Ureter (tissue), 1 donor: ENCODE measurements at places on chromosomes 7 and 10. TPM values are rescaled to one million over a fixed set of nuclear protein-coding genes. Genes with fewer than 3 reads are reported as not detected.

The PON2 gene
- total RNA-seq: 76.1 TPM

The SLC26A4 gene
- total RNA-seq: 1.4 TPM

The CPA2 gene
- total RNA-seq: not detected

The TYW1B gene
- total RNA-seq: 5.0 TPM

The SUN3 gene
- not detected for total RNA-seq
